SJCRH30 (cell line): ENCODE measurements at places on chromosomes 2 and 18. TPM values are rescaled to one million over a fixed set of nuclear protein-coding genes. Genes with fewer than 3 reads are reported as not detected.

DNA sequence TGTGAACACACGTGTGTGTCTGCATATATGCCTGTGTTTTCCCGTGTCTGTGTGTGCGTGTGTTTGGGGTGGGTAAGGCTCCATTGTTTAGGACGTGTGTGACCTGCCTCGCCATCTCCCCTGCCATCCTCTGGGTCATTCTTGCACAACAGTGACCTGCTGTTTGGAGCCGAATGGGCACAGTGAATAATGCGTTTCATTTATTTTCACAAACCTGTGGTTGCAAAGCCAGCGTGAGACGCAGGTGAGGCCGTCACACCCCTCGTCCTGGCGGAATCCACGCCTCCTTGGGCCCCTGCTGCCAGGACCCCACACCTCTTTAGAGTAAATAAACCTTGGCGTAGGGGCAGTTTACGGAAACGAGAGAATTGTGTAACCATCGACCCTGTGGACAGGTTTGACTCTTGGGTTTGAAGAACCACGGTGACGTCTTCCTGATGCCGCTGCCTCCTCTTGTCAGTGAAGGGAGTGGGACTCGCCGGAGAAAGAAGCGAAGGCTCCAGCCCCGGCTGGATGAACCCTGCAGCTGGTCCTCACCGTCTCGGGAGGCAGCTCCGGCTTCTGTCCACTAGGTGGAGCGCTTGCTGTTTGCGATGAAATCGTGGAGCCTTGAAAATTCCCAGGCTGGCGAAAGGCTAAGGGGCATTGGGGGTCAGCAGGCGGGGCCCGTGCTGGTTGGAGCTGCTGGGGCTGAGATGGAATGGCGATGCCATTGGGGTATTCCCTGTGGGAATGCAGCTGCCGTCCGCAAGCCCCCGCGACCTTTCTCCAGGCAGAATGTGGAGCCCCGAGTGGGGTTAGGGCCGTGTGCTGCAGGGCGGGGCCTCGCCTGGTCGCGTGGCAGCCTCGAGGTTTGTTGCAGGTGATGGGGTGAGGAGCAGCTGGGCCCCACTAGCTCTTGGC is 81.1 kb downstream of the RTP5 start:
- DNase-seq = peak; percentile 86
- H3K4me3 ChIP-seq = no peak overlapping the region
- no peaks in the 10 kb centered on the region for H3K4me1 ChIP-seq
- H3K36me3 ChIP-seq = no peaks in the 10 kb centered on the region

DNA sequence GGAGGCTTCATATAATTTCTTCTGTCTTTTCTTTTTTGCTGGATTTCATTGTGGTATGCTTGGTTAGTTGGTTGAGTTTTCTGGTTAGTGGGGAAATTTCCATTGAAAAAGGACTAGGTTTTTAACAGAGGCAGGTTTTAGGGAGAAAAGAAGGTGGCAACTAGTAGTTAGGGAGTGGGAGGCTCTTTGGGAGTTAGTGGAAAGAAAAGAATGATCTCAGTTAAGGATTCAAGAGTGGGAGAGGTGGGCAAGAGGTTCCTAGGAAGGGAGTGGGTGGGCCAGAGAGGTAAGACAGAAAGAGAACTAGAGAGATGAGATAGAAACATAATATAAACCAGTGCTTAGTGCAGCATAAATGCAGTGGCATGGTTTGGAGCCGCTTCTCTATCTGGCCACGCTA is 96.9 kb downstream of the SPTBN1 start:
- no peak for DNase-seq
- no peaks in the 10 kb centered on the region for H3K4me1 ChIP-seq
- peaks cover 9% of the 10 kb centered on the region; the same call in 1 of the 2 replicates for H3K36me3 ChIP-seq

GRCh38 chr18:54043484-54044251 is 180.8 kb downstream of the MBD2 start:
- no peak overlapping the region for H3K4me3 ChIP-seq
- no peaks in the 10 kb centered on the region for H3K4me1 ChIP-seq
- DNase-seq = no peak
- no peaks in the 10 kb centered on the region for H3K36me3 ChIP-seq
- H3K27me3 ChIP-seq = no peaks in the 10 kb centered on the region

DNA sequence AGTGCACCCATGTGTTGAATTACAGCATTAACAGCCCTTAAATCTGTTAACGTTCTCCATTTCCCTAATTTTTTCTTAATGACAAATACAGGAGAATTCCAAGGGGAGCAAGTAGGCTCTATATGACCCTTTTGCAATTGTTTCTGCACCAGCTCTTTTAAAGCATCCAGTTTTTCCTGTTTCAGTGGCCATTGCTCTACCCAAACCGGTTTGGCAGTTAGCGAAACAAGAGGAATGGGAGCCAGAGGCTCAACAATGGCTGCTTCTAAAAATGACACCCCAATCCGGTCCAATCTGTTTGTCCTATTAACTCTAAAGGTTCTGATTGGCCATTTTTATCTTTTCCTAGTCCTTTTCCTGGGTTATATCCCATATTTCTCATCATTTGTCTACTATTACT is 15.1 kb upstream of the SUCLG1 start:
- H3K27ac ChIP-seq = no peak overlapping the region
- H3K36me3 ChIP-seq = no peaks in the 10 kb centered on the region
- no peak overlapping the region for H3K4me3 ChIP-seq
- no peak for DNase-seq
- H3K27me3 ChIP-seq = no peaks in the 10 kb centered on the region

DNA sequence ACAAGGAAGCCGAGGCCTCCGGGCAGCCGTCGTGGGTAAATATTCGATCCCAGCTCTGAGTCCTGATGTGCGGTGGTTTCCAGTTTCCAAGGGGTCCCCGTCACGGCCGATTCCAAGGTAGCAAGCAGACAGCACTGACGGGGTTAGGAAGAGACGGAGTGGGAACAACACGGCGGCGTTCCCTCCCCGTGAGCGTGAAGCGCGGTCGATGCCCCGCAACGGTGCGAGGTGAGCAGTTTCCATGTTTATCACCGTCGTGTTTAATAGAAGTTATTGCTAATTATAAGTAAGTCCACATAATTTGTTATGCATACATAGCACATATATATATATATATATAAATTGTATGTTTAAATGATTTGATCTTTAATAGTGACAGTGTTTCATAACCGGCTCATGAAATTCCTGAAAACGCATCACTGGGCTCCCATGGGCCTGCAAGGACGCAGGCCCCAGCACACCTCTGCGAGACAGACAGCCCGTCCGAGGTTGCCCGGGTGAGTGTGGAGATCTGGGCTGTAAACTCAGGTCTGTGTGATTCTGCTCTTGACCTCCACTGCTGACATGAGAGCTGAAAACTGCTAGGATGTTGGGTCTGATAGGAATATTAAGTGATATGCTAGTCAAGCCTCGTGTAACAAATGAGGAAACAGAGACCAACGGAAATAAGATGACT is 243.5 kb upstream of the SALL3 start:
- H3K36me3 ChIP-seq = no peaks in the 10 kb centered on the region
- H3K27ac ChIP-seq = no peak overlapping the region
- no peaks in the 10 kb centered on the region for H3K27me3 ChIP-seq
- no peaks in the 10 kb centered on the region for H3K4me1 ChIP-seq

DNA sequence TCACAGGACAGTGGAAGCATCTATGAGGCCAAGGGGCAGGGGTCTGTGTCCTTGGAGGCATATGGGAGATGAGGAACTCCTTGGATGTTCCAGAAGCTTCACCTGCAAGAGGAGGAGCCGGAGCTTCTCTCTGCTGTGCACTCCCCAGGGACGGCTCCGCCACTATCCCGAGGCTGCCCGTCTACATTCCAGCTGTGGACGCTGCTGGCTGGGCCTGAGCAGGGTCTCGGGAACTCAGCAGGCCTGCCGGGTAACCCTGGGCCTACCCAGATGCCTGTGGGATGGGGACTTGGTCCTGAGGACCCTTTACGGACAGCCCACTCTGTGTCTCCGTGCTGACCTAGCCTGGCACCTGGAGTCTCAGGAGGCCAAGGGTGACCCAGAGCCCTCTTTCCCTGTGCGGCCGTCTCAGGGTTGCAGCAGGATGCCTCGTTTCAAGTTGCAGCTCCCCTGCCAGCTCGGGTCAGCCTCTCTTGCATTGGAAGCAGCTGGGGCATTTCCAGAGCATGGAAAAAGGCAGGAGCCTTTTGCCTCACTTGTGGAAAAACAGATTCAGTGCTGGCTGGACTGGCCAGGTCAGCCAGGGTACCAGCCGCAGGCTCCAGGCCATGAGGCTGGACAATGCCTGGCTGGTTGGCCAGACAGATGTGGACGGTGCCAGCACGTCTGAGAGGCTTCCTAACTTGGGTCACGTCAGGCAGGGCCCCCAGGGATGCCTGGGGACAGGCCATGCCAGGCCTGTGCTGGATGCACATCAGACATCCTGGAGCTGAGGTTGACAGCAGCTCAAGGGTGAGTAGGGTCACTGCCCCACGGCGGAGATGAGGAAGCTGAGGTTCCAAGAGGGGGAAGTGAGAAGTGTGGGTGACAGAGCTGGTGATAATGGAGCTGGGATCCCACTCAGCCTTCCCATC is 41.5 kb downstream of the SCTR start:
- no peak overlapping the region for H3K27ac ChIP-seq
- no peaks in the 10 kb centered on the region for H3K27me3 ChIP-seq
- peaks cover 17% of the 10 kb centered on the region for H3K4me1 ChIP-seq
- DNase-seq = no peak
- H3K36me3 ChIP-seq = no peaks in the 10 kb centered on the region
- H3K4me3 ChIP-seq = no peak overlapping the region

Gene ANKRD36C
- total RNA-seq = 16.6 and 28.8 TPM in 2 replicates

Gene USP40
- total RNA-seq = 35.0 and 38.4 TPM in 2 replicates
